ENCODE measurements at places on chromosomes 4 and X.

DNA sequence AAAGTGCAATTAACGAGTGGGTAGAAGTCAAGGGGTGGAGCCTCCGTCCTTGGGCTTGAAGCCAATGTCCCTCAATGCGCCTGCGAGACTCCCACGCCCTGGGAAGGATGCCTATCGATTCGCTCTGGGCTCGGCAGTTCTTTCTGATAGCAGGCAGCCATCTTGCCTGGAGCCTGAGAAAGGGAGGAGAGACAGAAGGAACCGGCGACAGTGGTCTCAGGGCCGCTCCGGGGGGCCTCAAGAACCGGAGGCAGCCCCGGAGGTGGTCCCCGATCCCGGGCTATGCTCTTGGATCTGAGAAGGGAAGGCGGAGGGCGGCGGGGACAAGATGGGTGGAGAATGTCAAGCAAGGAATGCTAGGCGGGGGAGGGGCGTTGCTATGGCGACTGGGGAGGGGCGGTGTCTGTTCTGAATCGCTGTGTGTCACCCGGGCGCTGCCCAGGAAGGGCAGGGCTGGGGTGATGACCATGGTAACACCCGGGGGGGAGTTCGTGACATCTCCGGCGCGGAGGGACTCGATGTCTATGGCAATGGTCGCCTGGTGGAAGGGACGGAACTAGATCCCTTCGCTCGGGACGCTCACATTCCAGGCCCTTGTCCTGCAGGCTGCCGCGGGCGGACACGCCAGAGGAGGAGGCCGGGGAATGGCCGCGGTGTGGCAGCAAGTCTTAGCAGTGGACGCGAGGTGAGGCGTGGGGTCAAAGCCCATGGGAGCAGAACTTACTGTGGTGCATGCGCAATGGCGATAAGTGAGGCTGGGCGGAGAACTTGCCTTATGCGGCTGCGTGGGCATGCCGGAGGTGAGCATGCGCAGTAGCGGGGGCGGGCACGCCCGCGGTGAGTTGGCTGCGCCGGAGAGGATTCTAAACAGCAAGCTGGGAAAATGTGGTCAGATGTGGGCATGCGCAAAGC is at the start of gene WDR13:
TSS of gene WDR13 (plus strand) at position 140 of the 912 bp plus-strand sequence. CDS start at position 645, 505 bp downstream.
- peak; percentile 95 for DNase-seq

GRCh38 chr4:122755675-122756074 is 23.2 kb downstream of the BBS12 start:
- no peak for DNase-seq

DNA sequence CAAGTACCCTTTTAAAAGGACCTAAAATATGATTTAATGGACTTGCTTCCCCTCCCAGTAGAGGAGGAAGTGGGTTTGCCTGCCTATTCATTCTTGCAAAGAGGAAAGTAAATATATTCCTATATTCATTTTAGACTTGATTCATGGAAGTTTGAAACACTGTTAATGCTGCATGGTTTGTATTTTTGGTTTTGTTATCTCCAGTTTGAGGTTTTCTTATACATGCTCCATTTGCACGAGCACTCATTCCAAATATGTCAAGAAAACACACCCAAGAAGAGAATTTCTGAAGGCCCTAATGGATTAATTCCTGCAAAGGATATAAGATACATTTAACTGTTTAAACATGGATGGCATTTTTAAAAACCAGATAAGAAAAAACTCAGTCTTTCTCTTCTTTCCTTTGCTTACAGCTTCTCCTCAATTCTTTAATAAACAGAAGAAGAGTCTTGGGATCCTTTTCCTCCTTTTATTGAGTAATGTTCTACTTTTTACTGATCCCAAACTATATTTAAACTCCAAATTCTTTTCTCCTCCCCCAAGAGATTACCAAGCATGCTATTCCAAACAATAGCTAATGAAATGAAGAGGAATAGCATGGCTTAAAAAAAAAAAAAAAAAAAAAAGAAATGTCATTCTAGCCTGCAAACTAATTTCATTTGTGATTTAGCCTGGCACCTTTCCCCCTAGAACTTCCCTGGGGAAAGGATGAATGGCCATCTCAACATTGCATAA is 54.6 kb upstream of the LDB2 start:
- DNase-seq: no peak

DNA sequence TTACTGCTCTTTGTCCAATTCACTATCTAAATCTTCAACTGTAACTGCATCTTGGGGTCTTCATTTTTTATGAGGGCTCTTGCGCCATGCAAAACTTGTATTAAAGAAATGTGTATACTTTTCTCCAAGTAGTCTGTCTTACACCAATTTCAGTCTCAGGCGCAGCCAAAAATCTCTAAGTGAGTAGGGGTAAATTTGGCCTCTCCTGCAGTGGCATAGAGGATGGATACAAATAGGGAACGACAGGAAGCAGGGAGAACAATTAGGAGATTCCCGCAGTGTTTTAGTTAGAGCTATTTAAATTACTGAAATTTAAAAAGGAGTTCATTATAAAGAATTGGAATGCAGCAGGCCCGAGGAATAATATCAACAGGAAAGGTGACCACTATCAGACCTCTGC is 30.2 kb downstream of the DMP1 start:
- DNase-seq: no peak

GRCh38 chr4:37662251-37662650 is 23.9 kb downstream of the RELL1 start:
- DNase-seq: no peak

DNA sequence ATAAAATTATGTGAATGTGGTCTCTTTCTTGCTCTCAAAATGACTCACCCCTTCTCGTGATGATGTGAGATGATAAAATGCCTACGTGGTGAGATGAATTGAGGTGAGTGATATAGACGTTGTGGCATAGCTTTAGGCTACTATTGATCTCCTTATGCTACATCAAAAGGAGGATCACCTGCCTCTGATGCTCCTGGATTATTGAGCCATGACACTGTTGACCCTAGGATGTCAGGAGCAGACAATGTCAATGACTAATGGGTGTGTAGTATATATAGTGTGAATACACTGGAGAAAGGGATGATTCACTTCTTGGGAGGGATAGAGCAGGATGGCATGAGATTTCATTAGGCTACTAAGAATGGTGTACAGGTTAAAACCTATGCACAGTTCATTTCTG is 210.7 kb upstream of the PRPS2 start:
- DNase-seq: no peak

DNA sequence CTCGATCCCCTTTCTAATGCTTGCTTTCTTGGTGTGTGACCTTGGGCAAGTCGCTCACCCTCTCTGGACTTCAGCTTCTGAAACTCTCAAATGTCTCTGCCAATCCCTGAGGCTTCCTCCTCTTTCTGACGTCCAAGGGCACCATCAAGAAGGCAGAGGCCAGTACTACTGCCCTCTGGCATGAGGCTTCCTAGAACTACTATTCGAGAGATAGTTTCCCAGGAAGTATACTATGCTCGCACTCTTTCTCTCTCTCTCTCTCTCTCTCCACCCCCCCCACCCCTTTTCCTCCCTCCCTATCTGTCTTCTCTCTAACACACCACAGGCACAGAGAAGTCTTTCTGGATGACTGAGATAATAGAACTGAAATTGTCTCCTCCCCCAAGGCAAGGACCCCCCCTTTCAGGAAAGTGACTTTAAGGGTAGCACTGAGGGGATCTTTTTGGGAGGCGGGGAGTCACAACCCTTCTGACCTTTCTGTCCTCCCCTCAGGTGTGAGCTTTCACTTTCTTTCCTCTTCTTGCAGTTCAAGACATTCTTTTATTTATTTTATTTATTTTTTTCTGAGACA is 20.0 kb upstream of the BCOR start:
- DNase-seq: no peak

DNA sequence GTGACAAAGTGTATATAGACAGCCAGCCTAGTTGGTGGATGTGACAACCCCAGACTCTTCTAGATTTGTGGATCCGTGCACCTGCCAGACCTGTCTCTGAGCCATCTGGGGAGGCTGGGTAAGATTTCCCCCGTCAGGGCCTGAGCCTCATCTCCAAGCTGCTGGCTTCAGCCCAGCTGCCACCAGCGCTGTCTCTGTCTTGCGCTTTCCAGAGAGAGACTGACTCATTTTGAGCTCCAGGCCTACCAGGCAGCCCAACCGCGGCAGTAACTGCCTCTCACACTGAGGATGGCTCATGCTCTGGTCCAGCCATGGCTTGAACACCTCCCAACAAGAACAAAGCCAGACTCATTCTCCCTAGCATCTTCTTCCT is 26.4 kb downstream of the NOP14 start:
- peak; percentile 89 for DNase-seq

DNA sequence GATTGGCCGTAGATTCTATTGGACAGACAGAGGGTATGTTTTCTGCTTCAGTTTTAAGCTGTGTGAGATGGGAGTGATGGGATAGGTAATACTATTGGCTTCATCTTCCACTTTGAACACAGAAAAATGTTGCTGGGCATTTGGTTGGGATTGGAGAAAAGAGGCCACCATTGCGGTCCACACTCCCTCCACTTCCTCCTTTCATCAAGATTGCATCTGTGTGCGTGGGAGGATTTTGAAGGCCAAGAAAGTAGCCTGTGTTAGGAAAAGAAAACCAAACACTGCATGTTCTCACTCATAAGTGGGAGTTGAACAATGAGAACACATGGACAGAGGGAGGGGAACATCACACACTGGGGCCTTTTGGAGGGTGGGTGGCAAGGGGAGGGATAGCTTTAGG is 56.4 kb downstream of the EGF start:
- DNase-seq: peak; percentile 9

- DNase-seq: peak; percentile 27
These were observed 80.8 kb upstream of the RPS6KA3 start for GRCh38 chrX:20347481-20347880.

GRCh38 chr4:168183717-168184571 is 91.6 kb downstream of the ANXA10 start:
- DNase-seq: peak; percentile 51
